ENCODE measurements at places on chromosomes 2 and 18. TPM values are rescaled to one million over a fixed set of nuclear protein-coding genes. Genes with fewer than 3 reads are reported as not detected.

GRCh38 chr2:154259030-154259429 lies 387.3 kb downstream of the GALNT13 start:
- no peaks in the 10 kb centered on the region for H3K27me3 ChIP-seq
- no peak for DNase-seq
- no peak overlapping the region for H3K27ac ChIP-seq
- no peaks in the 10 kb centered on the region for H3K36me3 ChIP-seq
- H3K4me1 ChIP-seq, result no peaks in the 10 kb centered on the region

GRCh38 chr2:190376083-190376482 lies 32.1 kb upstream of the MFSD6 start:
- no peaks in the 10 kb centered on the region for H3K27me3 ChIP-seq
- no peak overlapping the region for H3K27ac ChIP-seq
- no peak overlapping the region for H3K4me3 ChIP-seq
- H3K36me3 ChIP-seq, result peaks cover 4% of the 10 kb centered on the region
- H3K4me1 ChIP-seq, result no peaks in the 10 kb centered on the region

- no peak overlapping the region for H3K27ac ChIP-seq
- H3K36me3 ChIP-seq, result no peaks in the 10 kb centered on the region
- no peak for DNase-seq
- H3K4me1 ChIP-seq, result peaks cover 10% of the 10 kb centered on the region
- H3K27me3 ChIP-seq, result no peaks in the 10 kb centered on the region
These were observed 670.7 kb downstream of the ERBB4 start for GRCh38 chr2:211867845-211868451.

DNA sequence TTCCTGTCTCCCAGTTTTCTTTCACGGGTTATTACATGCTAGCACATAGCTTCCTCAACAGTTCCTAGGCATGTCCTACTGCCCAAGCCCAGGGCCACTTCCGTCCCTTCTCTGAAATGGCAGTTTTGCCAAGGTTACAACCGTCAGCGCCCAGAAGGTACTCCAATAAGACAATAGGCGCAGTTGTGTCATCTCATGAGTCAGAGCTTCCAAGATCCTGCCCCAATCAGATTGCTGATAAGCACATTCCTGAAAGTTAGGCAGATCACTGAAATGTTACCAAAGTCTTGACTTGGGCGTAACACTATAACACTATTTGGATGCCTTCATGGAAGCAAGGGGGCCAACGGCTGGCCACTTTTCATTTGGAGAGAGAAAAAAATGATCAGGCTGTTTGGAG lies 34.2 kb downstream of the GKN2 start:
- no peak for DNase-seq
- H3K4me1 ChIP-seq, result no peaks in the 10 kb centered on the region
- H3K27me3 ChIP-seq, result no peaks in the 10 kb centered on the region
- H3K27ac ChIP-seq, result no peak overlapping the region
- H3K4me3 ChIP-seq, result no peak overlapping the region
- H3K36me3 ChIP-seq, result no peaks in the 10 kb centered on the region

GRCh38 chr2:34012715-34013302 lies 413.7 kb upstream of the FAM98A start:
- no peak overlapping the region for H3K27ac ChIP-seq
- H3K36me3 ChIP-seq, result no peaks in the 10 kb centered on the region
- H3K27me3 ChIP-seq, result no peaks in the 10 kb centered on the region
- H3K4me1 ChIP-seq, result no peaks in the 10 kb centered on the region

- H3K27ac ChIP-seq, result no peak overlapping the region
- no peaks in the 10 kb centered on the region for H3K36me3 ChIP-seq
- no peaks in the 10 kb centered on the region for H3K4me1 ChIP-seq
- no peak for DNase-seq
- no peaks in the 10 kb centered on the region for H3K27me3 ChIP-seq
These were observed 832.3 kb upstream of the ID2 start for GRCh38 chr2:7849531-7849930.

- H3K27me3 ChIP-seq, result no peaks in the 10 kb centered on the region
- H3K4me1 ChIP-seq, result peaks cover 18% of the 10 kb centered on the region
- no peak overlapping the region for H3K4me3 ChIP-seq
- no peaks in the 10 kb centered on the region for H3K36me3 ChIP-seq
These were observed 51.9 kb downstream of the EPAS1 start for GRCh38 chr2:46349115-46349547.

DNA sequence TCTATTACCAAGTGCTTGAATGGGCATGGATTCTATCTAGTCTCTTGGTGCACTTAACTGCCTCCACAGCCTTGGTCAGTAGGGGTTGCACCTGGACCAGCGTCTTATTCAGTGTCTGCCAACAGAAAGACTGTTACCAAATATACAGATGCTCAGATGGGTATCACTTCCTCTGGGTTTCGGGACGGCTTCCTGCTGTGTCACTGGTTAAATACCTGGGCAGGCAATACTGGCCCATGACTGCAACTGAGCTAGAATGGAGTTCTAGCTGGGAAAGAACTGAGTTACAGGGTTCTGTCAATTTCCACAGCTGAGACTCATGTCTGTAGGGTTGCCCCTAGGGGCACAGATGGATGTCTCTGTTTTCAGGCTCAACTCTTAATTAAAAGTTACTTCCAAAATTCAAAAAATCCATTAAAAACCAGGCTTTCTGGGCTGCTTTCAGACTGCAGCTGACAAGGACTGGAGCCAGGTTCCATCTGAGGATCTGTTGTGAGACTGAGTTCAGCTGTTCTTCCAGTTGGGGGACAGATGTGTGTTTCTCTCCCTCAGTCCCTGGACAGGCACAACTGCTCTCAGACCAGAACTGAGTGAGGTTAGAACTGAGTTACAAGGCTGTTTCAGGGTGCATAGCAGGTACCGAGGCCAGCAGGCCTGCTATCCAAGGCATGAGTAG lies 789.6 kb upstream of the SLC8A1 start:
- no peak overlapping the region for H3K4me3 ChIP-seq
- H3K27me3 ChIP-seq, result no peaks in the 10 kb centered on the region
- no peak for DNase-seq
- no peak overlapping the region for H3K27ac ChIP-seq

DNA sequence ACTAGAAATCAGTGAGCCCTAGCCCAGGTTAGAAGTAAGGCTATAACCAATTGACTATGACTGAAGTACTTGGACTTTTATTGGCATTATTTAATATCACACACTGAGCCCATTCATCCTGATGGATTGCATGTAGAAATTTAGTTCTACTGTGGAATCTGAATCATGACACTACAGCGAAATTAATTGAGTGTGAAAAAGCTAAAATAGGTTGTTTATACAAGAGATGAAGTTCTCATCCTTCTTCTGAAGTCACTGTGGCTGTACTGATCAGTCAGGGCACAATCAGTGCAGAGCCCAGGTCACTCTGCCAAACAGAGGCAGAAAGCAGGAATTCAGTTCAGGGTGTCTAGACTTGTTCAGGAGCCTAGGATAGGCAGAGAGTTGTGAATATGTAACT lies 158.9 kb downstream of the BABAM2 start:
- H3K4me1 ChIP-seq, result no peaks in the 10 kb centered on the region
- H3K27me3 ChIP-seq, result no peaks in the 10 kb centered on the region
- DNase-seq, result no peak
- H3K36me3 ChIP-seq, result no peaks in the 10 kb centered on the region
- H3K4me3 ChIP-seq, result no peak overlapping the region
- H3K27ac ChIP-seq, result no peak overlapping the region

- H3K27ac ChIP-seq, result no peak overlapping the region
- H3K36me3 ChIP-seq, result peaks cover 2% of the 10 kb centered on the region
- H3K27me3 ChIP-seq, result no peaks in the 10 kb centered on the region
- H3K4me1 ChIP-seq, result no peaks in the 10 kb centered on the region
- H3K4me3 ChIP-seq, result no peak overlapping the region
These were observed 966 bp upstream of the OXER1 start for GRCh38 chr2:42764901-42765300.

- no peak overlapping the region for H3K4me3 ChIP-seq
- no peaks in the 10 kb centered on the region for H3K27me3 ChIP-seq
- H3K36me3 ChIP-seq, result no peaks in the 10 kb centered on the region
- no peak overlapping the region for H3K27ac ChIP-seq
These were observed 143.0 kb upstream of the MYCN start for GRCh38 chr2:15797231-15797938.

DNA sequence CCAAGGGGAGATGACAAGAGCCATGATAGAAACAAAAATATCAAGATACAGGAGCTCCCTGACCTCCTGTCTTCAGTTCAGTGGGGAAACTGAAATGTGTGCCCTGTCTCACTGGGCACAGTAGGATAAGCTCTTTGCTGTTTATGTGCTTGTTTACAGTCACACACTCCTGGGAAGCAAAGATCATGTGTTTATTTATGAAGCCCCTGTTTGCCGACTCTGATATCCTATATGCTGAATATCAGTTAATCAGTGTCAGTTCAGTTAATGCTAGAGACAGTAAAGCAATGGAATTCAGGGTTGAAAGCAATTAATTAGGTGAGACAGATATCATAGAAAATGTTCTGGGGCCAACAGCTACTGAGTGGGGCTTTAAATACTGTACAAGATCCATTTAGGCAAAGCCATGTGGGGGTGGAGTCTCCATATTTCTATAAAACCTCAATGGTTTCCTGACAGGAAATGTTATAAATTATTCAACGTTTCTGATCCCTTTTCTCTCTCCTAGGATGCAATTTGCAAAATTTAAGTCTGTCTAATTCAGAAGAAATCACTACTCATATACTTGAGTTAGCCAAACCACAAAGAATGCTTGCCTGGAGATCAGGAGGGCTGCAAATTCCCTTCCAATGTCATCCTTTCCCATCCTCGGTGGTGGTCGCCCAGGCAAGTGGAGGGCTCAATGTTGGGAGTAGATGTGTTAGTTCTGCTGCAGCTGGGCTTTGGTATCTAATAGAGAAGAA lies 551.3 kb downstream of the CMPK2 start:
- no peak overlapping the region for H3K4me3 ChIP-seq
- no peaks in the 10 kb centered on the region for H3K4me1 ChIP-seq
- no peak overlapping the region for H3K27ac ChIP-seq
- H3K36me3 ChIP-seq, result no peaks in the 10 kb centered on the region
- DNase-seq, result no peak
- H3K27me3 ChIP-seq, result no peaks in the 10 kb centered on the region

- H3K4me3 ChIP-seq, result no peak overlapping the region
- H3K27me3 ChIP-seq, result no peaks in the 10 kb centered on the region
- no peak for DNase-seq
- H3K4me1 ChIP-seq, result peaks cover 27% of the 10 kb centered on the region
- no peaks in the 10 kb centered on the region for H3K36me3 ChIP-seq
These were observed 96.8 kb upstream of the FZD7 start for GRCh38 chr2:201936817-201937216.

DNA sequence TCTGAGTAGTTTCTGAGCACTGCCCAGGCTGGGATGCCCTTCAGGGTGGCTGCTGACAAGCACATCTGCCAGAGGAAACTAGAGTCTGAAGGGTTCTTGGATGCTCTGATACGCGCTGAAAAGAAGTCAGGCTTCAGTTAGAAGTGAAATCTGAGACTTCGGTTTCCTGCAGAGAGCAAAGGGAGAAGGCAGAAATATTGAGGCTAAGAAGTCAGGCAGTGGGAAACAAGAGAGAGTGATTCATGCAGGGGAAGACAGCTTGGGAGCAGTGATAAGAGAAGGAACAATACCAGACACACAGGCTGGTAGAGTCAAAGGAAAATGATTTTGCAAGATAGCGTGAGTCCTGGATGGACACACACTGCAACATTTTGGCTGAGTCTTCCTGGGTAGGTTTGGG lies 51.0 kb upstream of the BOD1L2 start:
- no peak for DNase-seq
- H3K4me3 ChIP-seq, result no peak overlapping the region
- H3K27me3 ChIP-seq, result no peaks in the 10 kb centered on the region
- H3K4me1 ChIP-seq, result no peaks in the 10 kb centered on the region

DNA sequence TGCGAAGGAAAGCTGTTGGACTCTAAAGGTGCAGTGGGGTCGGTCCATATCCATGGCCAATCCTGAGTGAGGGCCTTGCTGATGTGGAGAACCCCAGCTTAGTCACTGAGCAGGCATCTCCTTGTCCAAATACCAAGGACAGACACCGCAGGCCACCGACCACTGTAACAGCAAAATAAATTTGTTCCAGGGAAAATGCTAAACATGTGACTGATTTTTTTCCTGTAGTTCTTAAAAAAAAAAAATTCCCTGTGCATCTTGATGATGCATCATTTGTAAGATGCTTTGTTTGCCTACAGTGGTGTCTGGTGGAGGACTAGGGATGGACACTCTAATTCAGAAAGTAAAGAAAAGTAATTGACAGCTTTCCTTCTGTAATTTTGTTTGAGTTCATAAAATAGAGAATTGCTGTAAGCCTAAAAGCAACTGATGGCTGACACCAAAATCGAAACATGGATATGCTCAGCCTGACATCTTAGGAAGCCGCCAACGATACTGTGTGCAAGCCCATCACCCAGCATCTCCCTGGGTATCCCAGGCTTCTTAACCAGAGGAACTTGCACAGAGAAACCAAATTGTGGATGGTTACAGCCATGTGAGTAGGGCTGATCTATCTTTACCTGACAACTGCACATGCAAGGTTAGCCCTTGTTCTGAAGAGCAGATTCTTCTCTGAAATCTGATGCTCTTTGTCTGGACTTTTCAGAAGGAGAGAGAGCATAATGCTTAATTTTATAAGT lies 188.6 kb downstream of the ARL4C start:
- H3K4me3 ChIP-seq, result no peak overlapping the region
- no peaks in the 10 kb centered on the region for H3K36me3 ChIP-seq
- H3K27me3 ChIP-seq, result peaks cover 2% of the 10 kb centered on the region
- no peaks in the 10 kb centered on the region for H3K4me1 ChIP-seq

GRCh38 chr2:187573722-187574121 lies 19.5 kb upstream of the TFPI start:
- no peak overlapping the region for H3K4me3 ChIP-seq
- no peaks in the 10 kb centered on the region for H3K4me1 ChIP-seq
- H3K27me3 ChIP-seq, result no peaks in the 10 kb centered on the region
- H3K27ac ChIP-seq, result no peak overlapping the region
- no peaks in the 10 kb centered on the region for H3K36me3 ChIP-seq

DNA sequence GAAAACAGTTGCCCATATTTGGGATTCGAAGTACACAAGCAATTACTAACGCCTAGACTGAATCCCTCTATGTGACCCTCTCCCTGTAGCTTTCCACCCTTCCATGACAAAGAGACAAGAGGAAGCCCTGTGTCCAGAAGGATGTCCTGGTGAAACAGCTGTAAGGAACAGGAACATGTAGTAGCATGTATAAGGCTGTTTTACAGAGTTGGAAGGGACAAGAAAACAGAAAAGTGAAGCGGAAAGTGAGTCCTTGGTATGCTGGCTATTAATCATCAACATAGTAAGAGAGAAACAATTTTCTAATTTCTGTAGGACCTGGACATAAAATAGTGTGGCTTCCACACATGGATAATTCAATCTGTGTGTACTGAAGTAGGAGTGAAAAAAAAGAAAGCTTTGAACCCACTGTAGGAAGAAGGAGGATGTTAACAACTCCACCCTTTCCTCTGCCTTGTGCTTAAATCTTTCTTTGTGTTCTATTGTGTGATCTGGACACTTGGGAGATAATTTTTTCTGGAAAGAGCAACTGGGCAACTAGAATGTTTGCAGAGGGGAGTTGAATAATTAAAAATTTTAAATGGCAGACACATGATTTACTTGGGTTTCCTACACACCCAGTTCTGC lies 162.3 kb upstream of the ZSWIM2 start:
- H3K27ac ChIP-seq, result no peak overlapping the region
- H3K36me3 ChIP-seq, result no peaks in the 10 kb centered on the region
- H3K4me3 ChIP-seq, result no peak overlapping the region

The TXNDC2 gene
- total RNA-seq, result 0.19 TPM

The RGPD4 gene
- total RNA-seq, result not detected

The DSC2 gene
- total RNA-seq, result 0.67 TPM

The LIMS4 gene
- total RNA-seq, result 4.5 TPM
